AG04449 (cell line): ENCODE measurements at places on chromosomes 2 and 18.

DNA sequence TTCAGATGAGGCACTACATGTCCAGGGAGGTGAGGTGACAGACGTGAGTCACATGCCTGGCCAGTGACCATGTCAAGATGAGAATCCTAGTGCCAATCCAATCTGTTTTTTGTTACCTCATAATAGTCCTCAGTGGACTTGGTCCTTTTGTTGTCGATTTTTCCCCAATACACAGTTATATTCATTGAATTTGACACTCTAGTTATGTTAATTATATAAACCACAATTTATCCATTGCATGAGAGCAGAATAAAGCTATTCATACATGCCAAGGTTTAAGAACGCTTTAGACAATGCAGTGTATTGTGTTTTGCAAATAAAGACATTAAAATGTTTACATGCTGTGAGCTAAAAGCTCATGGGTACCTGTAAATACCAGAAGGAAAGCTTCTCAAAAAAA, 21.6 kb upstream of the TMEFF2 start:
- DNase-seq: no peak

DNA sequence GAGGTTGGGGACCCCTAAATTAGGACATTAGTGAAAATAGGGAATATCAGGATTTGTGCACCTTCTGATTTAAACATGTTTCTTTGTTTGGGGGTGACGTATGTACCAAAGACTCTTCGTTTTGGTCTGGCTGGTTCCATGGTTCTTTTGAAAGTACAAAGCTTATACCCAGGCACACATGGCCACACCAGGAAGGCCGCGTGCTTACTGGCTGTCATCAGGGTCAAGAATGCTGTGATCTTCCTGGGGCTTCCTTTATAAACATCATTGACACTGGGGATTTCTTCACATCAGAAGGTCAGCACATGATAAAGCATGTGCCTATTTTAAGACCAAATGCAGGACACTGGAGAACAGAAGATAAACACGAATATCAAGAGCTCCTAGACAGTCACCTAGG, 230.6 kb upstream of the ID2 start:
- no peak for DNase-seq

- DNase-seq: no peak
Measured at GRCh38 chr2:195509551-195509950, 147.5 kb upstream of the SLC39A10 start.

DNA sequence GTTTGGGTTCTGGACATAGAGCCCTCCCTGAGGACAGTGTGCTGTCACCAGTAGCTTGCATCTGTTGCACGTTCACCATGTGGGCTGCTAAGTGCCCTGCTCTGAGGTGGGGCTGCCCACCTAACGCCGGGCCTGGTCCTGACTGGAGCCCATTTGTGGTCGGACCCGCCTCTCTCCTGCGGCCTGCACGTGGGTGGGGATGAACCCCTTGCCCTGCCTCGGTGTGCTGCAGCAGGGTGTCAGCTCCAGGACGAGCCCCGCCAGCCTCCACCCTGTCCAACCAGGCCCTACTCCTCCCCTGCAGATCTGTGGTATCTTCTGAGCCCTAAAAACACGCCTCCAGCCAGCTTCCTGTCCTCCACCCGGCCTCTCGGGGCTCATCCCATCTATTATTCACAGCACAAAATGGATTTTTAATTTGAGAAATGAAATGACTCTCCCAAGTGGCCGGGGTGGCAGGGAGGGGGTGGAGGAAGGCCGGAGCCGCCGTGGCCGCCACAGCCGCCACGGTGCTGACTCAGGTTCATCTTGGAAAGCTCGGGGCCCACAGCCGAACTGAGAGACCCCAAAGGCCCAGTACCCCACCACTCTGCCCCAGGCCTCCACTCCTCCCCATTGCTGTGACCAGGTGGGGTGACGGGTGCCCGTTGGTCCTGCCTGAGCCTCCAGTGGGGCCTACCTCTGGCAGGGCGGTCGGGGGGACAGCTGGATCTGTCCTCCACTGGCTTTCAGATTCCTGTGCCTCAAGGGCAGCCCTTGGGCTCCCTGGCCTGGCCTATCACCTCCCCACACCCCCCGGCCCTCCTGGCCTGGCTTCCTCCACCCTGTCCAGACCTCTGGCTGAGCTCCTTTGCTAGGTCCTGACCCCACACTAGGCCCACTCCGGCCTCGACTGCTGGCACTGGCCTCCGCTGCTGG, 2.8 kb upstream of the ECEL1 start:
- DNase-seq: no peak

DNA sequence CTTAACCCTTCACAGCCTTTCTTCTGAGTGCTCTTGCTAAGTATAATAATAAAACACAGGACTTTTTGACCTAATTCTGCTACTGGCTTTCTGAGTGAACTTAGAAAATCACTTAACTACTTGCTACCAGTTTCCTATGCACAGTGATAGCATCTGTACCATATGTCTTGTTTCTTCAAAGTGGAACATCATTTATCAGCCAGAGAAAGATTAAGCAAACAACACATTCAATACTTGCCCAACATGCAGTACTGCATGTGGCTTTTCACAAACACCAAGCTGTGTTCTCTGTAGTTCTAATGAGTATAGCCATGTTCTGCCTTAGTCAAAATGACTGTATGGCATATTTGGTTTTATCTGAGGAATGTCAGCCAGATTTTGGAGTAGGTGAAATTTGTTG, 1286.6 kb upstream of the ZEB2 start:
- DNase-seq: no peak

GRCh38 chr2:213861638-213862037, 549.2 kb upstream of the VWC2L start:
- no peak for DNase-seq
